ENCODE measurements at places on chromosomes 5 and 9.

GRCh38 chr5:122156724-122157325 lies 27.5 kb downstream of the ZNF474 start:
- no peak for DNase-seq

DNA sequence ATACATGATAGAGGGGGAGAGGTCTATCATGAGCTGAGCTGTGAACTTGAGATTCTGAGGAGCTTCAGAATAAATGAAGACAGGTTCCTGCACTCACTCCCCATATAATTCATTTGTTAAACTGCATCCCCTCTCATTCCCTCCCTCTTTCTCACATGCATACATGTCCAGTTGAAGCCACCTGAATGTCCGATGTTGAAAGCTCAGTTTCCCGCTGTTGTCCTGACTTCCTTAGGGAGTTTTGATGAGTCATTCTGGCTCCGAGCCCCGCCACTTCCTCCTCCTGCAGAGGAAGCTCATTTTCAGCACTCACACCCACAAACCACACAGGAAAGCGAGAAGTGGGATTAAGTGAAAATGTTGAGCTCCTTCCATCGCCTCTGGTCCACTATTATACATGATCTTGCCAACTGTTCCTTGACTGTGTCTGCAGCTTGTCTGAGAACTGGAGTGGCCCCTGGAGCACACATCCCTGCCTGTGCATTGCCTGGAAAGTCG lies 121.2 kb downstream of the CEMIP2 start:
- DNase-seq, result peak; percentile 71

DNA sequence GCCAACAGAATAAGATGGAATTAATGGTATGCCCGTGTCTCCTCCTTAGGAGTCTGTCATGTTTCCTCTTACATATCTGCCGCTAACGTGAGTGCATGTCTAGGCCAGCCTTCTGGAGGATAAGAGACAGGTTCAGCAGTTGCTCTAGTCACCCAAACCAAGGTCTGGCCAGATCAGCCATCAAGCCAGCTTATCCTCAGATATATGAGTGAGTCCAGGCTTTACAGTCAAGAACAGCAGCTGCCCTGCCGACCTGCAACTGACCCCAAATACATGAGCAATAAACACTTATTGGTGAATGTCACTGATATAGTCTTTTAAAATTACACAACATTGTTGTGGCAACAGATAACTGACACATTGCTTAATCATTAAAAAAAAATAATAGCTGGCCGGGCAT lies 123.5 kb downstream of the TSSK1B start:
- no peak for DNase-seq

- DNase-seq, result no peak
These were observed 11.9 kb upstream of the SMC2 start for GRCh38 chr9:104082168-104082567.

DNA sequence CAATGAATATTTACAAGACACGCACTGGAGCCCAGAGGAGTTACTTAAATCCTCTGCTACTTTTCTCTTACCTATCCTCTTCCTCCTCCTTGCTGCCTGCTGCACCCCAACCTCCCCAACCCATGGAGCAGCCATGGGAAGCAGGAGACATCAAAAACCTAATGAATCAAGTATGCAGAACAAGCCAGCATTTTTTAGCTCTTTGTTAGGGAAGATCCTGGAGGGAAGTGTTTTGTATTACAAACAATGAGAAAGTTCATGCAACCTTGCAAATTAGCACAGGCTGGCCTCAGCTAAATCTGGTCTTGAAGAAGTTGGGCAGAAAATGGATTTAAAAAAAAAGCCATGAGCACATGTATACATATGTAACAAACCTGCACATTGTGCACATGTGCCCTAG lies 498.8 kb downstream of the KIF4B start:
- no peak for DNase-seq

GRCh38 chr5:43315263-43315662 lies 2.1 kb upstream of the HMGCS1 start:
- DNase-seq, result no peak

- no peak for DNase-seq
These were observed 205.8 kb downstream of the RANBP17 start for GRCh38 chr5:171067540-171068130.

DNA sequence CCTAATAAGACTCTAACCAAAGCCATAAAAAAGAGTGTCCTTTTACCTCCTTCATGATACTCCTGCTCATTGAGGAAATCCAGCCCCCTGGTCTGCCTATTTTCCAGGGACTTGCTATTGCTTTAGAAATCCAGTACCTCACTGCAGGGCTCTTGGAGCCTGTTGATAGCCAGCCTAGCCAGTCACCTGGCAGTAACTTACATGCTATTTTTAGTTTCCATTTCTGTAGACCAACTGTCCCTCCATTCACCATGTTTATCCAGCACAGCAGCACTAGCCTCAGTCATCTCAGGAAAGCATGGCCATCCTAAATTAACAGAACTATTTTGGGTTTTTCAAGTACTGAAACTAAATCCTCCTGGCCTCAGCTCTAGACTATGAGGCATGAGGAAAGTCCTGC lies 91.5 kb upstream of the PHF24 start:
- DNase-seq, result no peak

DNA sequence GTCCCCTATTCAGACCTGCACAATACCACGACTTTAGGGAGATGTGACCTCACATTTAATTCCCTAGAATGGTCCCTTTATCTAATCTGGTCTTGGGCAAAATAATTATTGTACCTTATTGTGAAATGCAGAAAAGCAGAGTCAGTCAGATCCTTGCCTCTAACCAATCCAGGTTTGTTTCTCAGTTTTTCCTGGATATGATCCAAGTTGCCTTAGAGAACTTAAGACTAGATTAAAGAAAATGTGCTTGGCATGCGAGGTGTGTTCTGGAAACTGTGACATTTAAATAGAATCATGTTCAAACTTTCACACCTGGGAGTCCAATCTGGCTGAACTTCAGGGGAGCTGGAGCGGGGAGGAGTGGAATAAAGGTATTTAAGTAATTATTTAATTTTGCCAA lies 696.2 kb downstream of the DNAH5 start:
- DNase-seq, result no peak

- no peak for DNase-seq
These were observed 32.7 kb downstream of the LNPEP start for GRCh38 chr5:96968614-96969013.

DNA sequence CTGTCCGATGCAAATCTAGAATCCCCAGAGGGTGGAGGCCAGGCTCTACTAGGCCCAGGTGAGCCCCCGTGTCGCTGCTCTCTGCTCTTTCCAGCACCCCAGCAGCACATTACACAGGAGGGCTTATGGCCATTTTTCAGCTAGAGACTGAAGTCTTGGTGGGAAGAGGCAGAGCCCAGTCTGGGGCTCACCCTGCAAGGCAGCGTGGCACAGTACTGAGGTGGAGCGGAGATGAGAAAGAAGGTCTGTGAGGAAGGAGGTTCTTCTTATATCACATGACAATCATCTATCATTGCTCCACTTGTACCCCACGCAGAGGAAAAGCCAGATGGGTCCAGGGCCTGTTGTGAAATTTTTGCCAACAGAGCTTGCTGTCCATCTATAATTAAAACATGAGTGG lies 10.0 kb upstream of the KIF12 start:
- no peak for DNase-seq

DNA sequence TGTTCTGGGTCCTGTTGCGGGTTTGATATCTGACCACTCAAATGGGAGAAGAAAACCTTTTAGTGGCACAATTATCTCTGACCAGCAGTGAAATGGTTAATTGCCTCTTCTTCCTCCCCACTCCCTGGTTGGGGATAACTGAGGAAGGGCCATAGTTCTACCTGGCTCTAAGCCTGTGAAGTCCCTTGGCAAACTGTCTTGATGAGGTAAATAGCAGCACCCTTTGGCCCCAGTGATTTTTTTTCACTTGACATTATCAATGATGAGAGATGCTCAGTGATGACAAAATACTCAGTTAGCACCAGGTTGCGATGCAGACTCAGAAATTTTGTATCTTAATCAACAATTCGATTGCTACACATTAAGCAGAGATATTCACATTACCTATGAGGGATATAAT lies 515.7 kb downstream of the PSAT1 start:
- no peak for DNase-seq

GRCh38 chr9:91055845-91056244 lies 254.2 kb downstream of the SYK start:
- no peak for DNase-seq

DNA sequence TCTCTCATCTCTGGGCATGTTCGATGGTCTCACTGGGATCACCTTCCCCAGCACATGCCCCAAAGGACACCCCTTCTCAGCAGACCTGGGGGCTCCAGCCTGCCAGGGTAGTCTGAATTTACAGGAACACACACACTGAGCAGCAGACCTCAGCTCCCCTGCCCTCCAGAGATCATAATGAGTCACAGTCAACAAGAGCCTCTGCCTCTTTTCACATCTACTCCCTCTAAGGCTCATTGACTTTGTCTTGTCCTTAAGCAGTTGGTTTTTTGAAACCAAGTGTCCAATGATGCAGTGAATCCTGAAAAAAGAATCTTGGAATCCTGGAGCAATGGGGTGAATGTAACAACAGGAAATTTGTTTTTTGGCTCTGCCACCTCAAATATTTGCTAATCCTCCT lies 20.8 kb downstream of the GABBR2 start:
- no peak for DNase-seq

GRCh38 chr5:126883564-126884245 lies 106.8 kb downstream of the LMNB1 start:
- no peak for DNase-seq

- no peak for DNase-seq
These were observed 180.6 kb downstream of the SNCAIP start for GRCh38 chr5:122492675-122493074.

GRCh38 chr5:458547-459353 lies 15.8 kb downstream of the EXOC3 start:
- DNase-seq, result no peak

DNA sequence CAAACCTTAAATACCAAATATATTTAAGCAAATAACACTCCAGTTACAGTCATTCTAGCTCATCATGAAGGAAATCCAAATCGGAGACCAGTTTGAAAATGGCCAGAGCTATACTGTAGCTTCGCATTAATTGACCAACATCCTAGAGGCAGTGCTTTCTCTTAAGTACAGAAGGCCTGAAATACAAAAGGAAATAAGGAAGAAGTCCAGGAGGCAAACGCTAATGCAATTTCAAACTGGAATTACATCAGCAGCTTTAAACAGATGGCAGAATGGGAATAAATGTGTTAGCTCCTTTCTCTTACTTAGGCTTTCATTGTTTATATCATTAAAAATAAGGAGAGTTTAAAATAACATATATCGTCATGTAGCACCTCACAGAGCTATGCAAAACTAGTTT lies 197.0 kb downstream of the SEC61B start:
- no peak for DNase-seq

DNA sequence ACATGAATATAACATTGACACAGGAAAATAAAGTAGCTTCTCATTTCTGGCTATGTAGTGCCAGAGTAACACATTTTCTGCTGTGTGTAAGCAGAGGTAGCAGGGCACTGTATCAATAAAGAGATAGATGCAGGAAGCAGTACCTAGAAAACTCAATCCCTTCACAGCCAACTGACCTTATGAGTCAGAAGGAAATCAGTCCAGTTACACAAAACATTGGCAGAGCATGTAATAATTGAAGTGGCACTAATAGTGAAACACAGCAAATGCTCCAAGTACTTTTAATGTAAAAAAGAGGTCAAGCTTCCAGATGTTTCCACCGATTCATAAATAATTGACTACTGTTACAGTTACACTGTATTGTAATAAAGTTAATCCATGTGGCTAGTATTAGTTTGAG lies 706.6 kb downstream of the EFNA5 start:
- no peak for DNase-seq

GRCh38 chr5:7910738-7911428 lies 41.9 kb downstream of the MTRR start:
- DNase-seq, result no peak

DNA sequence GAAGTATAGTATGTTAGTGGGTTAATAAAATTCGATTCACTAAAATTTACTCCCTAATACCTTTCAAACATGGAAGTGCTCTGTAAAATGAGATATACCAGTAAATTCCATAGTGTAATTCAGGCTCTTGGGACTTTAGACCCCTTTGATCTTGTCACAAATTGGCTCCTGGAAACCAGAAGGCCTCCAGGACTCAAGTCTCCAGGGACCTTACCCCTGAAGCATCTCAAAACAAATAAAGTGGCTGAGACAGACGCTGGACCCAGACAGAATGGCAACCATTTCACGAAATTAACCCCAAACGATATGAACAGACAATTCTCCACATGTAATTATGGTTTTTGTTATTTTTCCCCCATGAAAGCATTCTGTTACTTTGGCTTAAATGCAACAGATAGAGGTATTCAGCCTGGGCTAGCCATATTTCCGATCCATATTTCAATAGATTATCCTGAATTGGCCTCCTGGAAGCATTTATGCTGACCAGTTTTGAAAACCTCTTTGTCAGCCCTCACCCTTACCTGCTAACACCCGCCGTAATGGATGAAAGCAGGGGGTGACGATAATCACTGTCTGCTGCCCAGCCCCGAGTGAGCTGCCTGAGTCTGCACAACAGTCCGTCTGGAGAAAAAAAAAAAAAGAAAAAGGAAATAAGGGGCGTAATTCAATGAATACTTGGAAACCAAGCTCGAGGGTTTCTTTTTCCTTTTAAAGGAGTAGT lies 34.1 kb upstream of the EFNA5 start:
- no peak for DNase-seq

GRCh38 chr5:156154757-156155156 lies 172.2 kb upstream of the SGCD start:
- DNase-seq, result no peak

DNA sequence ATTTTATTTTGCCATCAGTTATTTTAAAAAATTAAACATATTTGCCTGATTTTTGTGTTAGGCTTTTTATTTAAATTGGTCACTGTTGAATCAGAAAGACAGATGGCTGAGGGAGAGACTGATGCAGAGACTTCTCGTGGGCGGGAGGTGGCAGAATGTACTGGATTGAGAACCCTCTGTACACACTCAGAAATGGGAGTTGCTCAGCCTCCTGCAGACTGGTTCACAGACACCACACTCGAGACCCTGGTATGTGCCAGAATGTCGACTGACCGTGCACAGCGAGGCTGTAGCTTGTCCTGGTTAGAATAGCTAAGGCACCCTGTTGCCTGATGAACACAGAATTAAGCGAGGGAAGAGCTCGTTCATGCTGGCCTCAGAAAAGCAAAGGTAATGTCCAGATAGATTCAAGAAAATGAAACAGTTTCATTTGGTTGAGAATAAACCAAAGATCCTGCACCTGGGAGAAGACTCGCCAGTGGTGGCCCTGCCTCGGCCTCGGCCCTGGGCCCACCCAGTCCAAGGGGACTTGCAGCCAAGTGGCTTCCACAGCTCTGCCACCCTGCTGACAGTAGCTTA lies 71.3 kb upstream of the OTULINL start:
- no peak for DNase-seq

DNA sequence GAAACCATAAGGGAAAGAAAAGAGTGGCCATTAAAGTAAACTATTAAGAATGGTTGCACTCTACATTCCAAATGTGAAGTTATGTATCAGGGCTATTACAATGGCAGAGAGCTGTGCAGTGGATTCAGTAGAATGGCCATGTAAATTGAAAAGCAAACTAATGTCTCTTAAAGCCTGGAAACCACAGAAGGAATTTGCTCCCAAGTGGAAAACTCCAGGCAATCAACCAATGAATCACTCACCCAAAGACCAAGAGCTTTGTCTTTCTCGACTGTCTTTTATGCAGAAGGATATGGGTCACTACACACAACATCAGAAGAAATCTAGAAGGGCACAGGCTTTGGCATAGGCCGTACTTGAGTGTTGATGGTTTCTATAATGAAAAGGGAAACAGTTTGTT lies 114.9 kb downstream of the TLE1 start:
- no peak for DNase-seq

Data from natural killer cell treated with Interleukin-12 subunit alpha and Interleukin-12 subunit beta and Interleukin-15 and Interleukin-18, amount 100 ng/mL, for 72 hours (primary cell).